ENCODE measurements at places on chromosomes 3 and 15.

- DNase-seq = no peak
Measured at GRCh38 chr3:178455226-178455625, 81.0 kb upstream of the KCNMB2 start.

- no peak for DNase-seq
Measured at GRCh38 chr3:117263270-117263669, 553.7 kb downstream of the TUSC7 start.

DNA sequence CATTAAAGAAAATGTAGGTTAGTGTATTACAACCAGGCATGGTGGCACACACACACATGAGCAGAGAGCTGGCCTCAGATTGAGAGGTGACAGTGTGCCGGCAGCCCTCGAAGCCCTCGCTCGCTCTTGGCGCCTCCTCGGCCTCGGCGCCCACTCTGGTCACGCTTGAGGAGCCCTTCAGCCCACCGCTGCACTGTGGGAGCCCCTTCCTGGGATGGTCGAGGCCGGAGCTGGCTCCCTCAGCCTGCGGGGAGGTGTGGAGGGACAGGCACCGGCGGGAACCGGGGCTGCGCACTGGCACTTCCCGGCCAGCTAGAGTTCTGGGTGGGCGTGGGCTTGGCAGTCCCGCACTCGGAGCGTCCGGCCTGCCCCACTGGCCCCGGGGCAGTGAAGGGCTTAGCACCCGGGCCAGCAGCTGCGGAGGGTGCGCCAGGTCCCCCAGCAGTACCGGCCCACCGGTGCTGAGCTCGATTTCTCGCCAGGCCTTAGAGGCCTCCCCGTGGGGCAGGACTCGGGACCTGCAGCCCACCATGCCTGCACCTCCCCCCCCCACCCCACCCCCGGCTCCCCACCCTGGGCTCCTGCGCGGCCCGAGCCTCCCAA, 80.4 kb upstream of the TMEM158 start:
- DNase-seq = no peak

GRCh38 chr3:60528651-60529050, 722.6 kb downstream of the FHIT start:
- DNase-seq = no peak

DNA sequence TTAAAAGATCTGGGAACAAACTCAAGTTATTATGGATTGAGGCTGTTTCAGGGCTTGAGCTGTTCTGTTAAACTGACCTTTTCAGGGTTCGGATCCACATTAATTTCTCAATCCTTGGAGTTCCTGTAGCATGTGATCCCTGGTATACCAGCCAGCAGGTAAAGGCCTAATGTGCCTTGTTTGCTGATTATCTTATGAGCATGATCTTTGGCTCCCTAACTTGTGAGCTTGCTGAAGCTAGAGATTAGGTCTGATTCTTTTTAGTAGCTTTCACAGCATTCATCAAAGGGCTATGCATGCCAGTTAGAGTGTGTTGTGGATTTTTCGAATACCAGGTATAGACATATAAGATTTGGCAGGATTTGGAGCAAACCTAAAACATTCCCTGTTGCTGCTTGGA, 10.3 kb downstream of the CORO2B start:
- no peak for DNase-seq

DNA sequence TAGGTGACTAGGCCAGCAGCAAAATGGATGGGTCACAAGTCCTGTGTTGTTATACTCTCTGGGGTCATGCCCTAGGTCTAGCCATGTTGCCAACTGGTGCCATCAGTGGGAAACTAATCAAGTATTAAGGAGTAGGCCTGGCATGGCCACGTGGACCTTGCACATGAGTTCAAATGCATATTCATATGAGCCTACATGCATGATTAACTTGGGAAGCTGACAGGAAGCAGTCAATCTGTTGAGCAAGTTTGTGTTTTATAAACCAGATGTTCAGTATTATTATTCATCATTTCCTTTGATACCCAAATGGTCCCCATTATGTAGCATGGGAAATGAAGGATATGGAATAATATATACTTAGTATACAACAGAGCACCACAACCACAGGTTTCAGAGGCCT, 95.0 kb downstream of the LRTM1 start:
- DNase-seq = no peak

DNA sequence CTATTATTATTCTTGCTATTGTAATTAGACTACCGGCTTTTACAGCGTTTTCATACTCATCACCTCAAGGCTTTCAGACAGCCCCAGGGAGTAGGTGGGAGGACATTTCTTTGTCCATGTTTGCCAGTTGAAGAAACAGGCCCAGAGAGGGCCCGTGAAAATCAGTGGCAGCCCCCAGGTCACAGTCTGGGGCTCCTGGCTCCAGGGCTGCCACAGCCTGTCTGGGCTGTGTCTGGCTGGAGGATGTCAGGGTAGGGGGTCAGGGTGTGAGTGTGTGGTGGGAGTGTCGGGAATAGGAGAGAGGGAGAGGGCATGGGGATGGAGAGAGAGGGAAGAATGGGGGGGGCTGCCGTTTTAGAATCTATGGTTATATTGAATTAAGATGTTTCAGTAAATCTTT, 118.2 kb upstream of the TLE3 start:
- DNase-seq = no peak

- no peak for DNase-seq
Measured at GRCh38 chr15:39139431-39140059, 441.3 kb upstream of the THBS1 start.

DNA sequence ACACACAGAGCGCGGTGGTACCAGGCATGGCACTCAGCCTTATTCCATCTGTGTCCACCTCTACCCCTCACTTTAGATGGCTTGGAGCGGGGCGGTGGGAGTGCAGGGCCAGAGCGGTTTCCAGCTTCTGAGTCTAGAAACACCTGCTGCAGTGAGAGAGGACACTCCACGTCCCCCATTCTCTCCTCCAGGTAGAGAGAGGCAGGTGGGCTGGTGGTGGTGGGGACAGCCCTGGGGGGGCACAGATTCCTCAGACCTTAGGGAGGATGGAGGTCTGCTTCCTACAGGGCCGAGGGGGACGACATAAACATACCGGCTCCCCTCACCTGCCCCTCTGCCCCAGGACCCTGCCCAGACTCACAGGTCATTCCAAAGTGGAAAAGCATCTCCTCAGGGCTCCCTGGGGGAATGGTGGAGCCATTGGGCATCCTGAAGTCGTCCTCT, 40.4 kb downstream of the MUC20 start:
- no peak for DNase-seq

DNA sequence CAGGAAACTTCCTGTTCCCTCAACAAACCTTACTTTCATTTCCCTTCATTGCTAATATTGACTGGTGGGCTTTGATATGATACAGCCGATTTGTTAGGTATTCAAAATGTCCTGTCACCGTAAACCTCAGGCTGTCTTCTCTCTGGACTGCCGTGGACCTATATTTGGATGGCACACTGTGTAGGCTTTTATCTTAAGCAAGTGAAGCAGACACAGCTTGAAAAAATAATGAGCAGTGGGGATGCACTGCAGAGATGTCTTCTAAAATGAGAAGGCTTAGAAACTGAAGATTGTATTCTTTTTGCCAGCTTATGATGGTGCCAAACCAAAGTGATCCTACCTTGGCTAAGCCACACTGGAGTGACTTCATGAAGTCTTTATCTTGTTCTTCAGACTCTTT, 266.3 kb downstream of the NR1D2 start:
- no peak for DNase-seq

DNA sequence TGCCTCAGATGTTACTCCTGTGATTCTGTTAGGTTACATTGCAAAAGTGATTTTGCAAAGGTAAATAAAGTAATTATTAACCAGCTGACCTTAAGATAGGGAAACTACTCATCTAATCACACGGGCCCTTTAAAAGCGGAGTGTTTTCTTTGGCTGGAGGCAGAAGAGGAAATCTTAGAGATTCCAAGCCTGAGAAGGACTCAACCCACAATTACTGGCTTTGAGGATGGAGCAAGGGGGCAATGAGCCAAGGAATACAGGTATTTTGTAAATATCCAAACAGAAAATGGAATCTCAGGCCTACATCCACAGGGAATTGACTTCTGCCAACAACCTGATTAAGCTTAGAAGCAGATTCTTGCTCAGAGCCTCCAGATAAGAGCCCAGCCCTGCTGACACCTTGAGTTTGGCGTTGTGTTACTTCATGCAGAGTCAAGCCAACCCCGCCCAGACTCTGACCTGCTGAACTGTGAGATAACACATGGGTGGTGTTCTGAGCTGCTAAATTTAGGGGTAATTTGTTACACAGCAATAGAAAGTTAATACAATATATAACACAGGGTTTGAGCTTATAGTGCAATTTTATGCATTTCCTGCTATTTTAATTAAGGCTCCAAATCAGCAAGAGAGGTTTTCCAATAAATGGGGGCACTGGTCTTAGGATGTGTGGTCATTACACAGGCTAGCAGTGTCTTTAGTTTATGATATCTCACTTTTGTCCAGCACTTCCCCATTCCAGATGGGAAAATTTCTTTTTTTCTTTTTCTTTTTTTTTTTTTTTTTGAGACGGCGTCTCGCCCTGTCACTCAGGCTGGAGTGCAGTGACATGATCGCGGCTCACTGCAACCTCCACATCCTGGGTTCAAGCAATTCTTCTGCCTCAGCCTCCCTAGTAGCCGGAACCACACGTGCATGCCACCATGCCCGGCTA, 19.5 kb downstream of the NFKBIZ start:
- DNase-seq = no peak

DNA sequence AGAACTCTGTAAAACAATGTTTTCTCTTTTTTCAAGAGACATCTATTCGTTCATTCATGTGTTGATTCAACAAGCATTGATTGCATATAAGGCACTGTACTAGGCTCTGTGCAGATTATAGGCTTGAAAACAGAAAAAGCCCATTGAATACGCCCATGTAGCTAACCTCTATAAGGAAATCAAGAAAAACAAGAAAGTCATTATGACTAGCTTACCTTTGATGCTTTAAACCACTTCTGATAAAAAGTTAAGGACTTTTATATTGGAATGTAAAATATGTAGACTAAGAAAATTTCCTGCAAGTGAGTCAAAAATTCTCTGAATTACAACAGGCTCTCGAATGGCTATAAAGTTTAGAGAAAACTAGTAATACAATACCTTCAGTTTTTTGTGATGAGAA, 92.5 kb downstream of the BDH1 start:
- DNase-seq = no peak

Measured in AG04449 (cell line).